ENCODE measurements at places on chromosomes 2 and 18.

- DNase-seq, result no peak
Measured at GRCh38 chr2:43576981-43577892, 18.6 kb downstream of the THADA start.

DNA sequence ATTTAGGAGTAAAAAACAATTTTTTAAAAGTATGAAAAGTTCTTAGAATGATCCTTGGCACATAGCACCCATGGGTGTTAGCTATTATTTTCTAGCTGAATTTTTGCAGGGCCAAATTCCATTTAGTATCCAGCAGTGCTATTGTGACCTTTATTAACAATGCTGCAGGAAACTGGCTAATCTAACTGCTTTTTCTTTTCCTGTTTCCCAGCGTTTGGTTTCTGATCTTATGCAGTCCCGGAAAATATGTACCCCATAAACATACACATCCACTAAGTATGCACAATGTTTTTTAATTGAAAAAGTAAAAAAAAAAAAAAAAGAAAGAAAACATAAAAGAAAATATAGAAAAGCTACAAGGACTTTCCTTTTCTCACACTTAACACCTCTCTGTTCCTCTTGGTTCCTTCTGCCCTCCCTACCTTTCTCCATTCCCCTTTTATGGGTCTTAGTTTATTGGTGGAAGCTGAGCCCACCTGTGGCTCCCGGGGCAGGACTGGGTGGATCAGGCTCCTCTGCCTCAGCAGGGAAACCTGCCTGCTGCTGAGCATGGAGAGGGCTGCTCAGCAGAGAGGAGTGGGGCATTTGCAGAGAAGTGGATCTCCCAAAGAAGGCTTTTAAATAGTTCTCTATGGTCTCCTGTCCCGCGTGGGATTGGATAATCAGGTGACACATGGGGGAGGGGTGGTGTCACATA lies 9.3 kb upstream of the SLC16A14 start:
- DNase-seq, result no peak

DNA sequence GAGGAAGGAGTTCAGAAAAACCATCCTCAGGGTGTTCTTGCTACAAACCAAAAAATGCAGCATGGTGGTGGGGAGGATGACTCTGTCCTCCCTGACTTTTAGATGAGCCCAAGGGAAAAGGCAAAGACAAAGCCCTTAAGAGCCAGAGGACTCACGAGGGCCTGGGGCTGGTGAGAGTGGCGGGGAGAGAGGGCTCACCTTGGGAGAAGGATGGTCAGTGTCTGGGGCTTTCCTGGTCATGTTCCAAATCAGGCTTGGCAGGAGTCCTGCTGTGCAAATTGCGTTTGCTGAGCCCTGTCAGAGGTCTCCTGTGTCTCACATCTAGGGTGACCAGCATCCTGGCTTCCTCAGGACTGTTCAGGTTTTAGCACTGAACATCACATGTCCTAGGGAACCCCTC lies 4.7 kb downstream of the UGT1A1 start:
- DNase-seq, result no peak

DNA sequence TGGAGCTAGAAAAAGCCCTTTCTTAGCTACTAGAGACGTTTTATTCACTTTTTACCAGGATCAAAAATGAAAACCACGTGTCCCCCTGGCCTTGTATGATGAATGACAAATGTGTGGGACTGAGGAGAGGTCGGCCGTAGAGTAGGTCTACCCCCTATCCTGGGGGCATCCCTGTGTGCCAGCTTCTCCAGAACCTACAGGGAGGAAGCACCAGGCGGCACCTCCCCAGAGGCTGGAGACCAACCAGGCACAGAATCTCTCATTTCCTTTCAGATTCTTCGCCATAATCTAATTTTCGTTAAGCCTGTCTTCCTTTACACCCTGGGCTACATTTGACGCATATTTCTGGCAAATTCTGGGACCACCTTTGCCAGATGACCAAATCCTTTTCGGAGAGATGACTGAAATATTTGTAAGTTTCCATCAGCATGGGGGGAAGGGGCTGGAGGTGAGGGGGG lies 15.9 kb downstream of the TWIST2 start:
- DNase-seq, result no peak

DNA sequence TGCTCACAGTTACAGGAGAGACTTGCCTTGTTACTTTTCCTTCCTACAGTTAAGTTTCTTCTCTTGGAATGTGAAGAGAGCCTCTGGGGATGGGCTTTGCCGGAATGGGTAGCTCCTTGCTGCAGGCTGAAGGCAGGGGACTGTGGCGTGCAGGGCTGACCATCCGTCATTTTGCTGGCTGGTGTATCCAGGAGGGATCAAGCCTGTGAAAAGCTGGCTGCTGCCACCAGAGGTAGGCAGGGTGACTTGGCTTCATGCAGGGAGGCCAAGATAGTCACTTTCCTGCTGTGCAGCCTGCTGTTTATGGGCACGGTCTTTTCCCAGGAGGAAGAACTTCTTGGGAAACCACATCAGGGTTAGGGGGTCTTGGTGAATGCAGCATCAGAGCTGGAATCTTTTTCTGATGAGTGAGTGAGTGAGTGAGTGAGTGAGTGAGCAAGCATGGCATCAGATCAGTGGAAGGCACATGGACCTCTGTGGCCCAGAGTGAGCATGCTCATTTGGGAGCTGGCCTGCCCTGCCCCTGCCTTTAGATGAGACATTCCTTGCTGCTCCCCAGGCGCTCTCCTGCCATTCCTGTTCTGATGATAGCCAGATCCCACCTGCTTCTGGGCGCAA lies 33.0 kb downstream of the FHOD3 start:
- DNase-seq, result no peak

DNA sequence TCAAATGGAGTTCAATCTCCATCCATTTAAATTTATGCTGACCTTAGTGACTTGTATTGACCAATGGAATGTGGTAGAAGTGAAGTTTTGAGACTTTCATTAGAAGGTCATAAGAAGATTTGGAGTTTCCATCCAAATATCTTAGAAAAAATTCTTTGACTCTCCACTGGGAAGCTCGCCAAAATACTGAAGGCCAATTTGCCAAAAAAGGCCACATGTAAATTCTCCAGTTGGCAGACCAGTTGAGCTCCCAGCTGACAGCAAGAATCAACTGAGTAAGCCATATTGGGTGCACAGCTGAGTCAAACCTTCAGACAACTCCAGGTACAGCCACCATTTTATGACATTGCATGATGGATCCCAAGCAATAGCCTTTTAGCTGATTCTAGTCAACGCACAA lies 228.3 kb upstream of the SETBP1 start:
- DNase-seq, result no peak

GRCh38 chr2:239677453-239678185 lies 276.8 kb upstream of the HDAC4 start:
- no peak for DNase-seq

GRCh38 chr18:63198868-63199742 lies 120.5 kb downstream of the BCL2 start:
- no peak for DNase-seq

GRCh38 chr2:229610872-229611271 lies 103.5 kb downstream of the DNER start:
- DNase-seq, result no peak

- DNase-seq, result no peak
Measured at GRCh38 chr2:19607400-19607799, 249.0 kb upstream of the OSR1 start.

GRCh38 chr2:238936162-238937052 lies 88.5 kb downstream of the TWIST2 start:
- no peak for DNase-seq

- no peak for DNase-seq
Measured at GRCh38 chr2:218383892-218384519, 1.9 kb downstream of the SLC11A1 start.

- DNase-seq, result no peak
Measured at GRCh38 chr2:45331410-45331786, 279.7 kb downstream of the SRBD1 start.

DNA sequence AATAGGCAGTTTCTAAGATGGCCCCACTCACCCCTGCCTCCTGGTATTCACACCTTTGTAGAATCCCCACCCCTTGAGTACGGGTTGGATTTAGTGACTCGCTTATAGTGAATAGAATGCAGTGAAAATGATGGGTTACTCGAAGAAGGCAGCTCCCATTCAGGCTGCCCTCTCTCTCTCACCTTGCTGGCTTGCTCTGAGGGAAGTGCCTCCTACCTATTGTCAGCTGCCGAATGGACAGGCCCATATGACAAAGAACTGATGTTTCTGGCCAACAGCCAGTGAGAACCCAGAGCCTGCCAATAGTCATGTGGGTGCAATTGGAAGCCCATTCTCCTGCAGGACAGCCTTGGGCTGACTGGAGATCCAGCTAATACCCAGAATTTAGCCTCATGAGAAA lies 22.1 kb upstream of the RNF103 start:
- no peak for DNase-seq

GRCh38 chr18:58859907-58860306 lies 4.8 kb upstream of the ZNF532 start:
- DNase-seq, result no peak

- DNase-seq, result peak; percentile 54
Measured at GRCh38 chr2:61017556-61018317, at the start of the genes PEX13 and PUS10. Gene PEX13 (plus strand): TSS chr2:61017720. CDS start chr2:61017760, 40 bp downstream. Gene PUS10 (minus strand): TSS chr2:61018255. CDS start chr2:61011890, 6,365 bp downstream.

GRCh38 chr2:238720232-238720672 lies 127.6 kb upstream of the TWIST2 start:
- no peak for DNase-seq

GRCh38 chr2:70822843-70823242 lies 2.4 kb upstream of the CLEC4F start:
- no peak for DNase-seq

- no peak for DNase-seq
Measured at GRCh38 chr18:11745521-11745920, 56.5 kb downstream of the GNAL start.

- DNase-seq, result no peak
Measured at GRCh38 chr2:45435316-45435715, 175.8 kb downstream of the SRBD1 start.

- DNase-seq, result no peak
Measured at GRCh38 chr2:105327690-105328089, 1.8 kb downstream of the TGFBRAP1 start.

- no peak for DNase-seq
Measured at GRCh38 chr18:10052871-10053270, 139.1 kb downstream of the VAPA start.

DNA sequence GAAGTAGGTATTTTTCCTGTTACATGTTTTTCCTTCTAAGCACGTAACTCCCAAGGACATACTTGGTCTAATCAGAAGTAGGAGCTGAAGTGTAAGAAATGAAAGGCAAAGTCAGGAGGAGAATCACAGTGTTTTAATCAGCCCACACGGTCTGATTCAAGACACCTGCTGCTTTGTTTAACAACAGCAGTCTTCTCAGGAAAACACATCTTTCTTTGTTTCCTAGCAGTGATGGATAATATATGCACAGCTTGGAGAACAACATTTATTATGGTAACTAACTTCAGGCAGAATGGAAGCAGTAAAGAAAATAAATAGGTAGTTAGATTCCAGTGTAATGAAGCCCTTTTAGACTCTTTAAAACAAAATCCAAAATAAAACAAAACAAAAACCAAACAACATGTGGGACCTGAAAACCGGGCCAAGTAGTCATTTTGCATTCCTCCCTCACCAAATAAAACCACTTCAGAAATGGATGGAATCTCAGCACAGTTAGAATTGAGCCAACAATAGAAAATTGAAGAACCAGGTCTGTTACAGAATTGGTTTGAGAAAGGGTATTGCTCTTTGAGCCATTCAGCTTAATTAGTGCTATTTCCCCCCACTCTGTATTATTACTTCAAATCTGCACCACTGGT lies 61.1 kb upstream of the UGP2 start:
- no peak for DNase-seq

DNA sequence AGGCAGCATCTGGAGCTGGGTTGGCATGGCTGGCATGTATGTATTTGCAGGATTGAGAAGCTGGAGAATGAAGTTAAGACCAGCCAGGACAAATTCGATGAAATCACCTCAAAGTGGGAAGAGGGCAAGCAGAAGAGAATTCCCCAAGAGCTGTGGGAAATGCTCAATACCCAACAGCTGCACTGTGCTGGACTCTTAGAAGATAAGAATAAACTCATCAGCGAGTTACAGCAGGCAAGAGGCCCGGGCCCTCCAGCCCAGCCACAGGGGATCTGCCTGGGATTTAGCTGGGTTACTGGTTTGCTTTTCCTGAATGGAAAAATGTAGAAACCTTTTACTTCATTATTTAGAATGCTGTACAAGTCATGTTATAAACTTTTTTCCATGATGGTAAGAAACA lies 22.5 kb downstream of the DRC1 start:
- DNase-seq, result no peak

DNA sequence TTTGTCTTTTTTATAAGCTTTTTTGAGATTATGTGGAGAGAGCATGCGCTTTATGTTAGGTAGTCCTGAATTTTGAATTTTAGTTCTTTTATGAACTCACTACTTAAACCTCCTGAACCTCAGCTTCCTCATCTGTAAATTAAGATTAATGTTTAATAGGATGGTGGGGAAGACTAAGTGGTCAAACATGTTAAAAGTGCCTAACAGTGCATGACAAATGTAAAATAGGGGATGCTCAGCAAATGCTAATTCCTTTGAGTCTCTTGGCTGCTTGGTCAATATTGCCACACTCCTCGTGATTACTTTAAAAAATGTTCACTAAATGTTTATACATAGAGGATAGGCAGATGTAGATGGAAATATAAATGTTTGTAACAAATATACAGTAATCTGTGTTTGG lies 6.8 kb downstream of the BIRC6 start:
- no peak for DNase-seq

GRCh38 chr18:46427216-46427995 lies 229.6 kb downstream of the LOXHD1 start:
- DNase-seq, result no peak

DNA sequence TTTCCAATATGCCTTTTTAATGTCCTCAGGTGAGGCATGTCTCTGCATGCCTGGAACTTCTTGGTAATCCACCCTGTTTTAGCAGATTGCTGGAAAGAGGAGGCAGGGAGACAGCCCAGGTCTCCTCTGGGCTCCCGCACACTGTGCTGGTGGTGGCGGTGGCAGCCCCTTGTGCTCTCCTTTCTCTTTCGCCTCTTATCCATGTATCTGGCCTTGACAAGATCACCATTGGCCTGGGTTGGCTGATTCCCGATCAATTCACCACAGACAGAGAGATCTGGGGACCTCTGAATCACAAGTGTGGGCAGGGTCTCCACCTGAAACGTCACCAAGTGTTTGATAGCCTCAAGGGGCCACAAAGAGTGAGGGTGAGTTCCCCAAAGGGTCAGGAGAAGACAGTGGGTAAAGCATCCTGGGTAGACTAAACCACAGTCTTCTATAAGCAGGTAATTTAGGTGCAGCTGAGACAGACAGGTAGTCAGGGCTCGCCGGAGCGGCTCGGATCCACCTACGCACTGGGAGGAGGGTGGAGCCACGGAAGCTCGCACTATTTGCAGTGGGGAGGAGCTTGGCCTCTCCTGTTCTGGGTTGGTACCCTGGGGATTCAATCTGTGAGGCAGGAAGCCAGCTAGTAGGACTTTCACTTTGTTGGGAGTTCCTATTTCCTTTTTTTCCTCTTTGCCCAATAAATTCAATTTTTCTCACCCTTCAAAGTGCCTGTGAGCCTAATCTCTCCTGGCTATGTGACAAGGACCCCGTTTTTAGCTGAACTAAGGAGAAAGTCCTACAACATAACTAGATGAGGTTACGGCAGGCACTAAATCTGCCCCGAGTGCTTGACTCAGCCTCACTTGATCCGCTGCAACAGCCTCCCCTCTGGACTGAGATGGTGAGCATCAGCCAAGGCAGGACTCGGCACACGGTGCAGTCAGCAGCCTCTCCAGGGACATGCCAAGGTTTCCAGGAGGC lies 57.6 kb downstream of the SLC4A3 start:
- DNase-seq, result peak; percentile 35

- no peak for DNase-seq
Measured at GRCh38 chr2:237153181-237153580, 67.5 kb downstream of the COPS8 start.

GRCh38 chr2:140893685-140894084 lies 1237.1 kb downstream of the LRP1B start:
- no peak for DNase-seq

GRCh38 chr2:12852135-12852534 lies 135.4 kb downstream of the TRIB2 start:
- DNase-seq, result no peak

Data from NCI-H2107 (cell line).